ENCODE measurements at places on chromosomes 2 and 18. TPM values are rescaled to one million over a fixed set of nuclear protein-coding genes. Genes with fewer than 3 reads are reported as not detected.

DNA sequence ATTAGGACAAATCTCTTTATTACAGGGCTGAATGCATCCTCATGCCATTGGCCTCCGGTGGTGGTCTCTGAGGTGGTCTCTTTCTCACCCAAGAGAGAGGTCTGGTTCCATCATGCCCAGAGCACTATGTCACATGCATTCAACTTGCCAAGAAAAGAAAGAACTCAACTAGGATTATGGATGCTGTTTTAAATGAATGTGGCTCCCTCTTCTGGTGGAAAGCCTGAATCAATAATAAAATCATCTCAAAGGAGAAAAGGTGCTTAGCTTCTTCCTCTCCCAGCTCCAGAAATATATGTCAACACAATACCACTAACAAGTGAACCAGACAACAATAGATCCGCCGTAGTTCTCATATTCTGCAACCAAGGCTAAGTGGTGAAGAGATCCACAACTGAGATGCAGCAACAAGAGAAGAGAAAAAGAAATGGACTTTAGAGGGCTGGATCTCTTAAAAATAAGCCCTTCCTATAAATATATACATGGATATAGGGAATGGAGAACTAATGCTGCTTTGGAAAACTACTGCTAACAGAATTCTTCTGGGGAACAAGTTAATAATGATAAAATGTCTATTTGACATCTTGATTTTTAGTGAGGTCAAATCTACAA is 396.8 kb downstream of the NCKAP5 start:
- no peak for DNase-seq

DNA sequence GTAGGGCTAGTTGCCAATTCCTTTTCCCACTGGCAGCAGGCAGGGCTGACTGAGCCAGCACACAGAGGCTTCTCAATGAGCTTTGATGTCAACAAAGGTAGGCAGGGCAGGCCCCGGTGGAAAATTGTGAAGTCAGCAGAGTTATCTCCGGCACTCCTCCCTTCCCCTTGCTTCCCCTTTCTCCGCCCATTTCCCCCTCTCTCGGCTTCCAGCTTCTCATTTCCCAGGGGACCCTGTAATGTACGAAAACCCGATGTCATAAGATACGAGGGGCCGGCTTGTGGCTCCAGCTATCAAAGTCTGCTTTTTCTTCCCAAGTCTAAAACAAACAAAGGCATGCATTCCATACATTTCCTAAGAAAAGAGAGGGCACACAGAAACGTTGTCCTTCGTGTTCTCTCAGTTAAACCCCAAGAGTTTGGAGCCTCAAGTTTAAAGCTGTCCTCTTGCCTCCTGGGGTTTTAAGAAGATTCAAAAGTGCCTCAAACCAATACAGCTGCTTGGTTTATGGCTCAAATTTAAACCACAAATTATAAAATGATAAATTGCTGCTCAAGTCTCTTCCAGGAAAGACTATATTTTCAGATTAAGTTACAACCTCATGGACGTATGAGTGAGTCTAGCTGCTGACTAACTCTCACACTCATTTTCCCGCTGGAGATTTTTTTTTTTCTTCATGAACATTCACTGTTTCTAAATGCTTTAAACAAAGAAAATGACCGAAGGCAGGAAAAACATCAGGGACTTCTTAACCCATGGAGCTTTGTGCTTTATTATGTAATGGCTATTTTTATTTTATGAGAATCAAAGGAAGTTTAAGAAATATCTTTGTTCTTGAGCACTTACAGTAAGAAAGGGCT is 27.2 kb upstream of the EML4 start:
- peak; percentile 61 for DNase-seq

ZEB2 gene
- 1.2 TPM for total RNA-seq

GRCh38 chr2:85016446-85016845 is 45.5 kb downstream of the KCMF1 start:
- DNase-seq: no peak

GATA6 gene
- not detected for total RNA-seq

DNA sequence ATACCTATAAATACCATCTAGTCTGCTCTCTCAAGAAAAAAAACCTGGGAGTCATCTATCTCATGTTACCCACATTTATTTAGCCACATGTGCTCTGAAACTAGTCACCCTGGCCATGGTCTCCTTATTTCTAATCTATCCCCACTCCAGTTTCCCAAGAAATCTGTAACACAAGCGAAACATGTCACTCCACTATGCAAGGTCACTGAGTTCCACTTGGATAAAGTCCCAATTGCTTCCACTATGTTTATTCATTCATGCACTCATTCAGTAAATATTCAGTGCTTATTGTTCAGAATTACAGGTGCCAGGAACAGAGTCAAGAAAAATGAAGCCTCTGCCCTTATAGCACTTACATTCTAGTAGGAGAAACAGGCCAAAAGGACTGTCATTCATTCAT is 369.4 kb upstream of the CYRIA start:
- DNase-seq: no peak

TGFA gene
- 3.3 TPM for total RNA-seq

SIGLEC15 gene
- total RNA-seq: 0.13 TPM

GRCh38 chr2:169363560-169364150 is 1.3 kb upstream of the LRP2 start:
- DNase-seq: peak; percentile 49

GRCh38 chr2:1833046-1833445 is 88.7 kb upstream of the PXDN start:
- DNase-seq: no peak

- no peak for DNase-seq
Measured at GRCh38 chr2:150572961-150573395, 85.5 kb upstream of the RND3 start.

PRR30 gene
- total RNA-seq: not detected

NT5C1B gene
- total RNA-seq: not detected

GRCh38 chr2:190020720-190021119 is 41.8 kb downstream of the MSTN start:
- no peak for DNase-seq

- no peak for DNase-seq
Measured at GRCh38 chr2:190841707-190842505, 38.7 kb upstream of the GLS start.

- no peak for DNase-seq
Measured at GRCh38 chr18:23718731-23719130, 29.5 kb downstream of the LAMA3 start.

DNA sequence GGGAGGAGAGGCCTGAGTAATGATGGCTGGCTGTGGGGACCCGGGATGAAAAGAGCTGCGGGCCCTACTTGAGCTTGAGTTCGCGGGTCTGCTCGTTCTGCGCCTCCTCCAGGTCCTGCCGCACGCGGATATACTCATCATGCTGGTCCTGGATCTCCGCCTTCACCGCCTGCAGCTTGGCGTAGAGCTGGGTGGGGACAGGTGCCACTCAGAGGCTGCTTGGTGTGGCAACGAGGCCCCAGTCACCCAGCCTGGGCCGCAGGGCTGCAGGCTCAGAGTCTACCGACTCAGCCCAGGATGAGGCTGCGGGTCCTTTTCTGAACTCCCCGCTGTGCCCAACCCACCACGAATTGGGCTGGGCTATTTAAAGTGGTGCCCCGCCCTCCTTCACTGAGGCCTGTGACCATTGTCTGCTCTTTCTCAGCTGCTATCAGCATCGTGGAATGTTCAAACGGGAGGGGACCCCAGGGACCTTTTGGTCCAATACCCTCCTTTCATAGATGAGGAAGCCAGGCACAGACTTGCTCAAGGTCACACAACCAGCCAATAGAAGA is 28.0 kb downstream of the KIF3C start:
- peak; percentile 65 for DNase-seq

TUBA3E gene
- 0.13 TPM for total RNA-seq

TTC39C gene
- total RNA-seq: 16.4 TPM

- DNase-seq: no peak
Measured at GRCh38 chr18:32961538-32961937, 188.7 kb upstream of the KLHL14 start.
